Stimulated activated CD4-positive, alpha-beta T cell treated with anti-CD3 and anti-CD28 coated beads, TNF-alpha, amount 100 ng/mL, for 24 hours (primary cell): ENCODE measurements at places on chromosomes 7 and 10.

- no peak for DNase-seq
These were observed 376.9 kb upstream of the MGMT start for GRCh38 chr10:129090165-129090564.

DNA sequence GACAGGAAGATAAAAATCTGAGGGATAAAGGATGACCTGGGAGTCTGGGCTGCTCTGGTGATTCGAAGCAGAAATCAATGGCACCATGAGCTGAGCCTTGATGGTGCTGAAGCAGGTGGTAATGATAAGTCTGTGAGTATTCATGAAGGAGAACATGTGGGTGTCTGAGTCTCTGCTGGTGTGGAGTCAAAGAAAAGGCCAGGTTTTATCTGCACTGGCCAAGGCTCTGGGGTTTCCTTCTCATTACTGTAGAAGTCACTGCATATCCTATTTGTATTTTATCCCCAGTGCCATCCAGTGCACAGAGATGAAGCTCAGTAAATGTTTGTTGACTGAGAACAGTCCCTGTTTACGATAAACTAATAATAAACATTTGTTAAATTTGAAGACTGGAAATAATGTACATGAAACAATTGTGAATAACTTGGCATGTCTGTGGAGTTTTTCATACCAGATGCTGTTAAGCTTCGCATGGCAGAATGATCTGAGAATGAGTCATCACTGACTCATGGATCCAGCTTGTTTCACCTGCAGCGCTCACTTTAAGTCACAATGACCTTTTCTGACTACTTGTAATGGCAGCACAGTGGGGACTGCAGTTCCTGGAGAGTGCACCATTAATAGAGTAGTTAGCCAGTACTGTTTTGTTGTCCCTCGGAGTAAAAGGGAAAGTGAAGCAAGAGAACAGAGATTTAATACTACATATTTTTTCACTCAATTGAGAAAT lies 538.5 kb downstream of the HTR7 start:
- DNase-seq: no peak

DNA sequence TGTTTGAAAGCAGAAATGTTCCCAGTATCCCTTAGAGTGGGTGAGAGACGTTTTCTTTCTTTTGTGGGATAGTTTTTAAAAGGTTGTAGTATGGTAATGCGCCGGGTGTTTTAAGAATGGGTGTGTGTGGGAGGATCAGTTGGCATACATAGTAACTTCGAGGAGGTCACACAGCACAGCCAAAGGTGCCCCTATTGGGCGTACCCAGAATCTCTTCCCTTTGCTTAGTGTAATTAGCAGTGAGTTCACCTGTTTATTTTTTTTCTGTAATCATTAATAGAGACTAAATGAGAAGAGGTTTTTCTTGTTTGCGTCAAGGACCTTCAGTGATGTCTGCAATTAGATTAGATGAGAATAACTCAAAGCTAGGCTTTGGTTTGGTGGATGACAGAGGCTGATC lies 1.5 kb downstream of the PLEKHA8 start:
- no peak for DNase-seq

DNA sequence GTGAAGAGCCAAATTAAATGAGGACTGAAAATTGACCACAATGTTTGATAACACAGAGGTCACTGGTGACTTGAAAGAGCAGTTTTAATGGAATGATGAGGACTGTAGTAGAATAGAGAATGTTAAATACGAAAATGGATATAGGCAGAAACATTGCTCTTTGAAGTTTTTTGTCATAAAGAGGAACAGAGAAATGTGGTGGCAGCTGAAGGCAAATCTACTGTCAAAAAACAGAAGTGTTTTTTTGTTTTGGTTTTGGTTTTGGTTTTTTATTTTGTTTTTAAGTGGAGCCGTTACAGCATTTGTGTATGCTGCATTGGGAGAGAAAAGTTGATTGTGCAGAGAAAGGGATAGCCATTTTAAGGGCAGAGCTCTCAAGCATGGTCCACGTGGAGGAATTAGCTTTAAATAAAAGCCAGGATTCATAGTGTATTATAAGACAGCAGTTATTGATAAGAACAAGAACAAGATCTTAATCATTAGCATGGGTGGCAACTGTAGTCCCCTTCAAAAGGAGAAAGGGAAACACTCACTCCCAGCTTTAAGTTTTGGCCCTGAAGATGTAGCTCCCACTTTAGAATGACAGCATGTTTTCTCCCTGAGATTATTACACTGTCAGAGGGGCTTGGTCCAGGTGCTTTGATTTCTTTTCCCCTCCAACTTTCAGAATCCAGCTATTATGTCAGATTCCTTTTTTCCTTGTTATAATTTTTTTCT lies 156.7 kb upstream of the BET1 start:
- DNase-seq: no peak

GRCh38 chr10:82762641-82763040 lies 887.6 kb downstream of the NRG3 start:
- no peak for DNase-seq

DNA sequence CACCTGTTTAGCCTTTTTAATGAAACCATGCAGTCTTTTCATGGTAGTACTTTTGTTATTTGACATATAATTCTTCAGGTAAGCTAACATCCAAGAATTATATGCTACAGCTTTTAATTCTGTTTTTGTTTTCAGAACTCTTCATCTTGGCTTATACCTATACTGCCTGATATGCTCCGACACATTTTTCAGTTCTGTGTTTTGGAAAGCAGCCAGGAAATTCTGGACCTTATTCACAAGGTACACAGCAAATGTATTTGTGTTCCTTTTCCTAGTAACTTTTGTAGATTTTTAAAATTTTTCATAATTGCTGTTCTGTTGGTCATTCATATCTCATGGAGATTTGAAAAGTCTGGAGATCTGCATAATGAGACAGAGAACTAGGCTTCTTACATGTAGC lies 56.7 kb downstream of the BTAF1 start:
- no peak for DNase-seq

- DNase-seq: no peak
These were observed 232.3 kb downstream of the ELFN1 start for GRCh38 chr7:1902231-1902855.

DNA sequence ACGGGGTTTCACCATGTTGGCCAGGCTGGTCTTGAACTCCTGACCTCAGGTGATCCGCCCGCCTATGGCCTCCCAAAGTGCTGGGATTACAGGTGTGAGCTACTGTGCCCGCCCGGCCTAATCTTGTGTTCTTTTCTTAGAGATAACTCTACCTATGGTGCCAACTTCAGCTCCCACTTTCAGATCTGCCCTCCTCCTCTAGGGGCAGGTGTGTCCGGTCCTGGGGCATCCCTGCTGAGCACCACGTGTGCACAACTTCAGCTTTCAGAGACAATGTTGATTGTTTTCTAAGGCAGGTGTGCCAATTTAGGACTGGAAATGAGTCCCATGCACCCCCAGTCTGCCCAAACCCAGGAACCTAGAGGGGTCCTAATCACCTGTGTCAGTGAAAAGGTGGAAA lies 18.5 kb upstream of the FXYD4 start:
- no peak for DNase-seq
